Stimulated activated CD8-positive, alpha-beta memory T cell treated with anti-CD3 and anti-CD28 coated beads, Interleukin-7, amount 100 ng/mL, for 24 hours (primary cell): ENCODE measurements at places on chromosomes 11 and 22.

DNA sequence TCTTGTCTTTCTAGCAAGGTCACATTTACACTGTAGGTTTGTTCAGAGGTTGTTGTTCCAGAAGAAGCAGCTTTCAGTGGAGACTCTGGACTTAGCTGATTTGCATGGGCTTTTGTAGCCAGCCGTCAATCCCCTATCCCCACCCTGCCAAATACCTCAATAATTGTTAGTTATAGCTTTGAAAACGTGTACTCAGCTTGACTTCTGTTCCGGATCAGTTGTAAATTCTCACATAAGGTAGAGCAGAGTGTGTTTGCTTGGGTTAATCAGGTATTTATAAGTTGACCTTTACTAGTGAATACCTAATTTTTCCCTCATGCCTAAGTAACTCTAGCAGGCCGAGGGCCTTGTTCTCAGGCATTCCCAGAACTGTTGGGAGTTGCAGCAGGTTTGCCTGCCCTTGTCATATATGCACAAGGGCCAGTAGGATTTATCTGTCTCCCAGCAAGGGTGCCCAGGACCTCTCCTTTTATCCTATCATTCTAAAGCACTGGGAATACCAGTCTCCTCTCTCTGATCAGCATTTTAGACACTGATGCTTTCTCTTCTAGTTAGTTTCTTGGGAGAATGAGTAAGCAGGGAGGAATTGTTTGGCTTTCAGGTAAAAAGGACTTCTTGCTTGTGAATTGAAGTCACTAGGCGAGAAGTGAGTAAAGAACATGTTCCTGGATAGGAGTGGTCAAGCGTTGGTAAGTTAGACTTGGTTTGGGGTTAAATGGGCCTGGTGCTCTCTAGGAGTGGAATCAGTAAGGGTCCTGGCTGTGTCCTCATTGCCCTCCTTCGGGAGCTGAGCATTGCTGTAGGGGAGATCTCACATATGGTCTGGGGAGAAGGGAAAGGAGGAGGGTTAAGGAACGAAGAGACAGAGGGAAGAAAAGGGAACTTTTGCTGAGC, 22.1 kb downstream of the STIM1 start:
- DNase-seq = no peak

DNA sequence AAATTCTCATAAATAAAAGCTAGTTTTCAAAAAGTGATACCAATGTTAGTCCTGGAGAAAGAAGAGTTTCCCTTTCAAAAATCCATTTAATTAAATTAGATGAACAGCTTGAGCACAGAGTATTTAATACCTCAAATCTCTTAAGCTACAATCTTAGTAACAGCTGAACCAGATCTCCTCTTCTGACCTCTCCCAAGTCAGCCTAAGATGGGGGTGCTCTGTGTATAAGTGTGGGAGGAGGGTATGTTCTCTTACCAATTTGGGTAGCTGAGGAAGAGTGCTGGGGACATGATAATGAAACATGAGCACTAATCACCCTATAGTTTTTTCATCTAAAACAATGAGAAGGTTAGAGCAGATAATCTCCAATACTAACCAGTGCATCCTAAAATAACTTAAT, 9.6 kb downstream of the TPH1 start:
- DNase-seq = no peak

GRCh38 chr22:22343581-22344296, 99.2 kb downstream of the VPREB1 start:
- no peak for DNase-seq

- no peak for DNase-seq
Measured at GRCh38 chr11:57287884-57288283, 36.9 kb downstream of the TNKS1BP1 start.

- DNase-seq = no peak
Measured at GRCh38 chr11:68584991-68585524, 99.3 kb upstream of the GAL start.

DNA sequence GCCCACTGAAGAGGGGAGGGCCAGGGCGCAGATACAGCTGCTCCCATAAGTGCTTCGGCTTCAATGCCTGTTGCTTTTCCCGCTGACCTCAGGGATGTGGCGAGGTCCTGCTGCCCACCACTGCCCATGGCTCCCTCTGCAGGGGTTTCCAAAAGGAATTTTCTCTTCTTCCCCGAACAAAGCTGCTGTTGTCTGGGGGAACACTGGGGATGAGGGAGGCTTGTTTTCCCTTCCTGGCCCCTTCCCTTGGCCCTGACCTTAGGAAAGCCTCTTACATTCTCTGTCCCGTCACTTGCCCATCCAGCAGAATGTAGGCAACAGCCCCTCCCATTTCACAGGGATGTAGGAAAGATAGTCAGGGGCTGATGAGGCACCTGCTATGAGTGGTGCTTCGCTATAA, 34.8 kb downstream of the CD82 start:
- no peak for DNase-seq

- no peak for DNase-seq
Measured at GRCh38 chr11:73461964-73462363, 85.8 kb downstream of the RELT start.

DNA sequence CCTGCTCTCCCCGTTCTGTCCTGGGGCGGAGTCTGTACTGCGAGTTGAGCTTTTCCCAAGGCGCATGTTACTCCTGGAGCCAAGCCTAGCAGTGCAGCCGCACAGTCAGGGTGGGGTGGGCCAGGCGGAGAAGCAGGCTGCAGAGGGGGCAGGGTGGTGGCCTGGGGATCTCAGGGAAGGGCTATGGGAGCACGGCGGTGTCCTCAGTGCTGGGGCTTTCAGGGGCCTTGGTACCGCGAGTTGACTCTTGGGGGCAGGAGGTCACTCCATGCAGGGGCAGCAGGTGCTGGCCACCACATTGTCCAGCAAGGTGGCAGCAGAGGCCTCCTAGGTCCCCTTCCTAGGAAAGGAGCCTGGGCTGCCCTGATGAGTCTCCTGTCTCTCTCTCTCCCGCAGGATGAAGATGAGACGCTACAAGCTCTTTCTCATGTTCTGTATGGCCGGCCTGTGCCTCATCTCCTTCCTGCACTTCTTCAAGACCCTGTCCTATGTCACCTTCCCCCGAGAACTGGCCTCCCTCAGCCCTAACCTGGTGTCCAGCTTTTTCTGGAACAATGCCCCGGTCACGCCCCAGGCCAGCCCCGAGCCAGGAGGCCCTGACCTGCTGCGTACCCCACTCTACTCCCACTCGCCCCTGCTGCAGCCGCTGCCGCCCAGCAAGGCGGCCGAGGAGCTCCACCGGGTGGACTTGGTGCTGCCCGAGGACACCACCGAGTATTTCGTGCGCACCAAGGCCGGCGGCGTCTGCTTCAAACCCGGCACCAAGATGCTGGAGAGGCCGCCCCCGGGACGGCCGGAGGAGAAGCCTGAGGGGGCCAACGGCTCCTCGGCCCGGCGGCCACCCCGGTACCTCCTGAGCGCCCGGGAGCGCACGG, 14.9 kb upstream of the MIEF1 start:
- DNase-seq = no peak

DNA sequence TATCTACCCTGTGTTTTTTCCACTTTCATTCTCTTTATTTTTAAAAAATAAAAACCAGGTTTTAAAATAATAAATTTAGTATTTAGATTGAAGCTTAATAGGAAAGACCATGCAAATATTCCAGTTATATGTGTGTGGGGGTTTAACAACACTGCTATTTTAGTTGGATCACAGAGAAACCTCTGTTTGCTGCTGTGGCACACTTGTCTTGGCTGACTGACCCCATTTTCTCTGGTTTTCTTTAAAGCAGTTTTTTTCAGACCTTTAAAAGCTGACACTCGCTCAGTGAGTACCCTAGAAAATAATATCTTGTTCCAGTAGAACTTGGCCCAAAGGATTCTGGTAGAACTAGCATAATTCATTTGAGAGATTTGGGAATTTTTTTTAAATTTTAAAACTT, 31.6 kb downstream of the ACER3 start:
- DNase-seq = no peak

- DNase-seq = no peak
Measured at GRCh38 chr11:62404901-62405300, 13.9 kb upstream of the SCGB1A1 start.

- DNase-seq = no peak
Measured at GRCh38 chr11:110912437-110912836, 200.2 kb upstream of the ARHGAP20 start.

DNA sequence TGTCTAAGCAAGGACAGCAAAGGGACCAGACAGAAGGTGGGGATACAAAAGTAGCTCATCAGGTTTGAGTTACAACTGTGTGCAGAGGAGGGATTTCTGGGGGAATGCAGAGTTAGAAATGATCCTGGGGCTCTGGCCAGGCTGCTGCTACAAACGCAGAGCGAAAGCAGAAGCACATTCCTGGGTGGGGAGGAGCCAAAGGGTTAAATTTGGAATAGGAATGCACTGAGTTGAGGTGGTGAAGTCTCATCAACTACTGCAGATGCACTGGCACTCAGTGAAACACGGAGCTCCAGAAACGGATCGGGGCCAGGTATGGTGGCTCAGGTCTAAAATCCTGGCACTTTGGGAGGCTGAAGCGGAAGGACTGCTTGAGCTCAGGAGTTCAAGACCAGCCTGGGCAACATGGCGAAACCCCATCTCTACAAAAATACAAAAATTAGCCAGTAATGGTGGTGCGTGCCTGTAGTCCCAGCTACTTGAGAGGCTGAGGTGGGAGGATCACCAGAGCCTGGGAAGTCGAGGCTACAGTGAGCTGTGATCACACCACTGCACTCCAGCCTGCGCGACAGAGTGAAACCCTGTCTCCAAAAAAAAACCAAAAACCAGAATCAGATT, 3.2 kb downstream of the CHKA start:
- DNase-seq = no peak

DNA sequence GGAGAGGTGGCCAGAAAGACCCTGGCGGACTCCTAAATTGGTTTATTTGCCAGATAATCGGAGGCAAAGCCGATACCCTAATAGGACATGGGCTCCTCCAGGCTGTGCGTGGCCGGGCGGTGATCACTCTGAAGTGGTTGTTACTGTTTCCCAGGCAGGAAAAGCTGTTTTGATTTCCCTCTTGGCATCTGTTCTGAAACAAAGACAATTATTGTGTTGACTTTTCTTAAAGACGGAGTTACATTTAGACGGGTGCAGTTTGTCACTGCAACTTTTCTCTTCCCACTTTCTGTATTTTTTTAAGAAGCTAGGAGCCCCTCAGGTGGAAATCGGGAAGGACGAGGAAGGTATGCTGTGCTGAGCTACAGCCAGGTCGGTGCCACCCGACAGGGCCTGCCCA, 1288.4 kb downstream of the BRD1 start:
- DNase-seq = no peak

DNA sequence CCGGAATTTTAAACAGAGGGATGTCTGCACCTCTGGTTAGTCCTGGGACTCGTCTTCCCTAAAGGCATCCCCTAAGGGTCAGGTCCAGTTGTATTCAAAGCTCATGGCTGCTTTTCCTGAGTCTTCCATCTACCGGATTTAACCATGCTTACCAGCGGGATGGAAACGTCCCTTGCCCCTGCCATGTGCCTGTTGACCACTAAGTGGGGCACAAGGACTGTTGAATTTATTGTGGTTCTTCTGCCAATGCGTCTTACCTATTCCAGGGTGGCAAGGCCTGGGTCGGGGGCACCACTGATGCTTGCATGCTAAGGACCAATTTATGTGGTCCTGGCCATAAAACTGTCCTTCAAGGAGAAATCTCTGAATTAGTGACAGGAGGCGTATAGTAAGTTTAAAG, 25.6 kb downstream of the ANKRD42 start:
- DNase-seq = no peak

DNA sequence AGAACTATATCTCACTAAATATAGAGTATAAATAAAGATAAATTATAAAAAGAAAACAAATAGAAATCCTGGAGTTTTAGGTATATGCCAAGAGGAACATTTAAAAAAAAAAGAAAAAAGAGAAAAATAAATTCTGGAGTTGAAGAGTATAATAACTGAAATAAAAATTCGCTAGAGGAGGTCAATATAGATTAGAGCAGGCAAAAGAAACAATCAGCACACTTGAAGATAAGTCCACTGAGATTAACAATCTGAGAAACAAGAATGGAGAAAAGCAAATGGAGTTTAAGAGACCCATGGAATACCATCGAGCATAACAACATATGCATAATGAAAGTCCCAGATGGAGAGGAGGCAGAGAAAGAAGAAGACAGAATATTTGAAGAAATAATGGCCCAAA, 14.3 kb upstream of the BEST1 start:
- no peak for DNase-seq

- DNase-seq = no peak
Measured at GRCh38 chr11:86551288-86552092, 120.9 kb downstream of the ME3 start.

- DNase-seq = no peak
Measured at GRCh38 chr11:119727523-119728151, 1.4 kb downstream of the NECTIN1 start.

- DNase-seq = no peak
Measured at GRCh38 chr11:88174709-88175568, at the start of gene RAB38. Gene RAB38, minus strand, starts transcription at chr11:88175443. Its CDS starts 59 bp downstream, at chr11:88175384.

- no peak for DNase-seq
Measured at GRCh38 chr11:88179971-88180629, 4.9 kb upstream of the RAB38 start.

DNA sequence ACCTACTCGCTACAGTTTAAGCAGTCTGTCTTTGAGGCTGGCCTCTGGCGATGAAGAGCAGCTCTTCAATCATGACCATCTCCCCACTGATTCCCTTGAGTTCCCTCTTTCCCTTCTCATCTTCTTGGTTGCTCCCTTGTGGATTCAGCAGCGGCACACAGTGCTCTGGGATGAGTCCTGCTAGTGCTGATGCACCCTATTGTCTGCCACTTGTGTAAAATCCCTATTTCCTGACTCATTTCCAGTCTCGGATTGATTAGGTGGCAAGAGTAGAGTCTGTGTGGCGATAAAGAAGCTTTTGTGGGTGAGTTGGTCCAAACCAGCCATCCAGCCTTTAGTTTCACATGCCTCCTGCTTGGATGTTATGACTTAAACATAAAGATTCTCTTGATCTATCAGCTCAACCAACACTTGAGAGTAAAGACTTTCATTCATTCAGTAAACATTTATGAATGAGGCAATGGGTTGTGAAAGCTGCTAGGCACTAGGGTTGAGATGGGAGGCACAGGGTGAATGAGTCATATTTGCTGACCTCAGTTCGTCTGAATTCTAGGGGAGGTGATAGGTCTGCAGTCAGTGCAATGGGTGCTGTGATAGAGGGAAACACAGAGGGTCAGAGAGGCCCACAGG, 219.4 kb upstream of the RAG2 start:
- no peak for DNase-seq

DNA sequence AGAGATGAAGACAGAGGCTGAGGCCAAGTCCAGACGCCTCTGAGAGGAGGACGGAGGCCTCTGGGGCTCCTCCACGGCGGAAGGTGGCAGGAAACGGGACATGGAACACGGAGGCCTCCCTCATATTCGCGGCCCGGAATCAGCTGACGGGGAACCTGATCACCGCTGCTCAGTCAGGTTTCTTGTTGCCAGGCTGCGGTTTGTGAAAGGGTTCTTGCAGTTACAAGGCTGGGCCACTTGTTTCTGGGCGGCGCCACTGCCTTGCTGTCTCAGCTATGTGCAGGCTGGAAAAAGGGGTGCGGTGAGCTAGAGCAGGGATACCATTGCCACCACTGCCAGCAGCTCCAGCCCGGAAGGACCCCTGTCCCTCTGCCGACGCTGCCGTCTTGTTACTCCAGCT, 10.0 kb upstream of the MMP1 start:
- DNase-seq = no peak
